Muscle of leg (tissue), 16 donors: ENCODE measurements at places on chromosomes 6 and 20.

DNA sequence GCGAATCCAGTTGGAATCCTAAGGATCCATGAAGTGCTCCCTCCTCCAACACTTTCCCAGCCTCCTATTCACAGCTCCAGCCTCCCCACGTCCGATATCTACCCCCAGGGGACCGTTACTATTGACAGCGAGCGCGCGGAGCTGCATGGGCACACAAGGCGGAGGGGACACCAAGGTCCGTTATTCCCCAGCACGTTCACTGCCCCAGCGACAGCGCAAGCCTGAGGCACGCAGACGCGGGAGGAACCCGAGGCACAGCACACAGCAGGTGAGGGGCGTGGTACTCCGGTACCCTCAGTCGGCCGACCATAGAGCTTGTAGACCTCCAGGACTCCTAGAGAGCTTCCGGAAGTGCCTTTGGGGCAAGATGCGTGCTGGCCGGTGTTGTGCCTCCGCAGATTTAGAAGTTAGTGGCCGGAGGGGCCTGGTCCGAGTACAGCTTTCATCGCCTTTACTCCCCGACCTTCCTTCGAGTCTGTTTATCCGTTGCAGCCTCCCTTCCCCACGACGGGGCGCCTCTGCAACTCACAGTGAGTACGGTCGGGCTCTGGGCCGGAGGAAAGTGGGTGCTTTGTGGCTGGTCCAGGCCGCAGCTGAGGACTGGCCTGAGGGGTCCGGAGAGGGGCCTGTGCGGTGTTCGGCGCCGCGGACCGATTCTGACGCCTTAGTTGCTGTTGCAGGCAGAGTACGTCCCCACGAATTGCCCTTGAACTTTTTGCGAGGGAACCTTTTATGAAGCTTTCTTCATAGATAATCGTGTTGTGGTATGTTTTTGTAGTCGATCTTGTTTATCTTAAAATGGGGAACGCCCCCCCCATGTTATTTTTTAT is at the start of gene ZKSCAN8:
Gene ZKSCAN8 (plus strand): TSS at position 384 of the 830 bp plus-strand sequence. CDS start 6,525 bp downstream, outside the sequence.
- H3K4me1 ChIP-seq, result peaks cover 7% of the 10 kb centered on the region
- H3K4me3 ChIP-seq, result peak within 1 kb of the TSS; percentile 93
- peak within 1 kb of the TSS; percentile 92 for H3K27ac ChIP-seq

DNA sequence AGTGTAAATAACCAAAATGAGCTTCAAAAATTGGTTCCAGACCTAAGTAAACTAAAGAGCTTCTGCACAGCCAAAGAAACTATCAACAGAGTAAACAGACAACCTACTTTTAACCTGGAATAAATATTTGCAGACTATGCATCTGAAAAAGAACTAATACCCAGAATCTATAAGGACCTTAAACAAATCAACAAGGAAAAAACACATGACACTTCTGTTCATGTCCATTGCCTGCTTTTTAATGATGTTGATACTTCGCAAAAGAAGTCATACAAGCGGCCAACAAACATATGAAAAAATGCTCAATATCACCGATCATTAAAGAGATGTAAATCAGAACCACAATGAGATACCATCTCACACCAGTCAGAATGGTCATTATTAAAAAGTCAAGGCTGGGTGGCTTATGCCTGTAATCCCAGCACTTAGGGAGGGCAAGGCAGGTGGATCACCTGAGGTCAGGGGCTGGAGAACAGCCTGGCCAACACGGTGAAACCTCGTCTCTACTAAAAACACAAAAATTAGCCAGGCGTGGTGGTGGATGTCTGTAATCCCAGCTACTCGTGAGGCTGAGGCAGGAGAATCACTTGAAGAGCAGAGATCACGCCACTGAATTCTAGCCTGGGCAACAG is 42.5 kb upstream of the DST start:
- no peak for DNase-seq
- H3K4me3 ChIP-seq, result no peak overlapping the region
- peaks cover 4% of the 10 kb centered on the region for H3K4me1 ChIP-seq
- H3K27ac ChIP-seq, result no peak overlapping the region

- H3K4me1 ChIP-seq, result peaks cover 15% of the 10 kb centered on the region
- peaks cover 23% of the 10 kb centered on the region for H3K27me3 ChIP-seq
- H3K27ac ChIP-seq, result no peak overlapping the region
Observed at GRCh38 chr6:167826230-167826895, 348 bp upstream of the AFDN start.

- H3K27ac ChIP-seq, result no peak overlapping the region
- no peaks in the 10 kb centered on the region for H3K27me3 ChIP-seq
- H3K4me1 ChIP-seq, result no peaks in the 10 kb centered on the region
Observed at GRCh38 chr6:116386581-116387299, 16.0 kb downstream of the DSE start.

DNA sequence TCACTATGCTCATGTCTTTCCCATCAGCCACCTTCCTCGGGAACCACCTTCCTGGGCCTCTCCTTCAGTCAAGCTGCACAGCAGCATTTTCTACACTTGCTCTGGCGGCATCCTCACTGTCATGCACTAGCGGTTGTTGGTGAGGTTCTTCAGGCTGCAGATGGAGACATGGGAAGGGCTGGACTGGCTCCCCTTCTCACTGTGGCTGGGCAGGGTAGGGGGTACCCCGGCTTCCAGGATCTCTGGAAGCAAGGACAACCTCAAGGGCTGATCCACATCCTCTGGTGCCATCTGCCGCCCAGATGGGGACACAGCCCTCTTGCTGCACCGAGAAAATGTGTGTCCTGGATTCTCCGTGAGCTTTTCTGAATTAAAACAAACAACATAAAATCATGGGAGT is 180.1 kb upstream of the RNF24 start:
- peak; percentile 25 for DNase-seq
- H3K4me3 ChIP-seq, result no peak overlapping the region
- no peaks in the 10 kb centered on the region for H3K4me1 ChIP-seq
- H3K27me3 ChIP-seq, result no peaks in the 10 kb centered on the region

DNA sequence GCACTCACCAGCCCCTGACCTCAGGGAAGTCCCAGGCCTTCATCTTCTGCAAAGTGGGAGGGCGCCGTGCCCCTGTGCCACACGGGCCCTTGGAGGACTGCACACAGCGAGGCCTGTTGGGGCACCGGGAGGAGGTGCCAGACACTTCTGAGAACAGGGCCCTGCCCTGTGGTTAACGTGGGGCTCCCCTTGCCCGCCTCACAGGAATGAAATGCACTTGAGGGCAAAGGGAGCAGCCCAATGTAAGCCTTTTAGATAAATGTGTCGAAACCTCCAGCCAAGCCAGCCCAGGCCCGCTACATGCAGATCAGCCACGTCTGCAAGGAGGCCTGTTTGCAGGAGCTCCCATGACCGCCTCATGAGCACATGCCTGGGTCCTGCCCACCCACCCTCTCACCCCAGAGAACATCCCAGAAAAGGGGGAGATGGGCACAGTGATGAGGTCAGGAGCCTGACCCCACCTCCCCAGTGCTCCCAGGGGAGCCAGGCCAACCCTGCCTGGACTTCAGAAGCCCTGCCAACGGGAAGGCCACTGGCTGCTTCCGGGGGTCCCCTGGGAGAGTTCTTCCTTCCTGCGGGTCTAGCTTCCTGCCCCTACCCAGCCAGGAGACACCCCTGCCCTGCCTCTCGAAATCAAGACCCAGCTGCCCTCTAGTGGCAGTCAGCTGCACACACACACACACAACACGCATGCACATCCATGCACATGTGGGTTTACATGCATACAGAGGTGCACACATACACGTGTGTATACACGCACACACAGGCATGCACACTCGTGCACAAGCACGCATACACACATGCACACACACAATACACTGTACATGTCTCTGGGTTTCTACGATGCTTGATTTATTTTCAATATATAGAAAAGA is 178.7 kb downstream of the TAF4 start:
- H3K4me3 ChIP-seq, result no peak overlapping the region
- peak; percentile 62 for DNase-seq
- H3K27ac ChIP-seq, result no peak overlapping the region

- H3K27ac ChIP-seq, result no peak overlapping the region
- no peak overlapping the region for H3K4me3 ChIP-seq
- DNase-seq, result peak; percentile 34
- peaks cover 4% of the 10 kb centered on the region for H3K4me1 ChIP-seq
- H3K36me3 ChIP-seq, result no peaks in the 10 kb centered on the region
- H3K27me3 ChIP-seq, result peaks cover 55% of the 10 kb centered on the region
Observed at GRCh38 chr20:46255440-46256104, 52.7 kb downstream of the CDH22 start.

GRCh38 chr6:362231-362923 is 29.2 kb upstream of the IRF4 start:
- no peak overlapping the region for H3K4me3 ChIP-seq
- no peaks in the 10 kb centered on the region for H3K36me3 ChIP-seq
- no peak for DNase-seq
